ENCODE measurements at places on chromosomes 3 and 15.

DNA sequence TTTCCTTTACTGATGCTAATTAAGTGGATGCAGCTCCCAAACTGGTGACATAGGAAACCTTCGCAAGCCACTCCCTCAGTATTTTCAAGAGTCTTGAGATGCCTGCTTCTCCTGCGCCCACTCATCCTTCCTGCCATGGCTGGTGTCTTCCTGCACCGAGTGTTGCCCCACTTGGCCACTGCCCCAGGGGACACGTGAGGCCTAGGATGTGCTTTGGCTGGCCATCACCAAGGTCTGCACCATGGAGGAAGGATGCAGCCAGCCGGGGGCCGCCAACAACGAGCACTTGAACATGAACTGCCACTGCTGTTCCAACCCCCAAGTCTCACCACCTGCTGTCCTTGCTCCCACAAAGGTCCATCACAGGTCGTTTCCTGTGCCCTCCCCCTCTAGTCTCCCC is 34.1 kb downstream of the EPHB3 start:
- DNase-seq, result no peak

DNA sequence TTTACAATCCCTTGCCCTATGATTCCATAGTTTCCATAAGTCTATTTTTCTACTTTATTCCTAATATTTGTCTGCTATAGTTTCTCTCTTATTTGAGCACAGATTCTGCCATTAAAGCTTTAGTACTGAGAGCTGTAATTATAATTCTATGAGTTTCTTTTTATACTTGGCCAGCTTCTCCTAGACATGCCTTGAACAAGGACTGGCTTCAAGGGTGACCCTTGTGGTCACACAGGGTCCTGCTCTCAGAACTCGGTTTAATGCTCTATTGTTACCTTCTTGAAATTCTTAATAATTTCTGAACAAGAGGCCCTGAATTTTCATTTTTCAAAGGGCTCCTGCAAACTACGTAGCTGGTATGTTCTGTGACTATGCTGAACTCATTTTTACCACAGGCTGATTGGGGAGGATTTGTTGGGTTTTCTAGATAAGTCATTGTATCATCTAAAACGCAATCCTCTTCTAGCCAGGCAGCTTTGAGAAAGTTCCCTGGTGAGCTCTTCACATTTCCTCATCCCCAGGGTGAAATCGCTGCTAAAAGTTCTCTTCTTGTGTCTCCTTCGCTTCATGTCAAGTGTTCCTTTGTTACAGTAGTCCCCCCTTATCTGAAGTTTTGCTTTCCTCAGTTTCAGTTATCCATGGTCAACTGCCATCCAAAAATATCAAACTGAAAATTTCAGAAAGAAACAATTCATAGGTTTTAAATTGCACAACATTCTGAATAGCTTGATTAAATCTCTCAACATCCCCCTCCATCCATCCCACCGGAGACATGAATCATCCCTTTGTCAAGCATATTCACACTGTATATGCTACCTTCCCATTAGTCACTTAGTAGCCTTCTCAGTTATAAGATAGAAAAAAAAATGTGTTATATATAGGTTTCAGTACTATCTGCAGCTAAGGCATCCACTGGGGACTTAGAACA is 12.6 kb upstream of the PLCL2 start:
- no peak for DNase-seq

DNA sequence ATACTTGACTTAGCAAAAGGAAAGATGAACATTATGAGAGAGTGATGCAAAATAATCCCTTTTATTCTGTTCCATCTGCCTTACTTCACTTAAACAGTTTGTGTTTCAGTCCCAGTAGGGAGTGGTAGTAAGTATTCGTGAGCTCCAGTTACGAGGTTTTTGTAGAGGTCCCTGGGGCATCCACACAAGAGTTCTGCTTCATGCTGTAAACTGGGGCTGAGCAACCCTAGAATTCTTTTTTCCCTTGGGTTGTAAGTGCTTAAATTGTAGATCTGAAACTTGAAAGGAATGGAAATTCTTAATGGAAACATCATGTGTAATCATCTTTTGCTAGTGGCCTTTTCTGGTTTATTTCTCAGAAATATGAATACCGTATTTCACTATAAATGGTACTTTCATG is 79.5 kb downstream of the SEMA6D start:
- peak; percentile 43 for DNase-seq

DNA sequence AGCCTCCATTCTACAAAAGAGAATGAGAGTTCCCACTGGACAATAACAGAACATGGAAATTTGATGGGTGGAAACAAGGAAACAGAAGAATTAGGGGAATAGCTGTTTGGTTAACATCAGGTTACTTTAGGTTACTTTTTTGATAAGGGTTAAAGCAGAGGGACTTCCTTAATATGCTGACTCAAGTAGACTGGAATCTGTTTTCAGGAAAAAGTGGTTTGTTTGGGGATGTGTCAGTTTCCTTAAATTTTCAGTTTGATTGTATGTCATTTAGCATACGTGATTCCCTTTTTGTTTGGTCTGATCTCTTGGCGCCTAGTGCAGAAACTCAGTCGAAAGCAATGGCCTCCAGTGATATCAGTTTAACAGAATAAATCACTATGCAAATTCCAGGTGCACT is 411.8 kb upstream of the GRM7 start:
- DNase-seq, result no peak

DNA sequence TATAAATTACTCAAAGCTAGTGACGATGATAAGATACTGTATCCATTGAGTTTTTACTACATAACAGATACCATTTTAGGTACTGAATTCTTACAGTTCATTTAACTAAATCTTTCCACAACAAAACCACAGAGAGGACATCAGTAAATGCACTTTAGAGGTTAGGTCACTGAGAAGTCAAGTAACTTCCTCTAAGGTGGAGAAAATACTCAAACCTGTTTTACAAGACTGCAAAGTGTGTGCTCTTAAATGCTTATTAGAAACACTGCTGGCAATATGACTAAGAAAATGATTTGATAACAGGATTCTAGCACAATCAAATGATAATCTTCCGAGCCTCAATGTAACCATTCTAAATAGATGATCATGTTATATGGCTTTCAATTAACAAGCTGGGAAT is 99.4 kb downstream of the UBE3A start:
- DNase-seq, result no peak

Data from stromal cell of bone marrow (primary cell).